ENCODE measurements at places on chromosomes 2 and 18.

DNA sequence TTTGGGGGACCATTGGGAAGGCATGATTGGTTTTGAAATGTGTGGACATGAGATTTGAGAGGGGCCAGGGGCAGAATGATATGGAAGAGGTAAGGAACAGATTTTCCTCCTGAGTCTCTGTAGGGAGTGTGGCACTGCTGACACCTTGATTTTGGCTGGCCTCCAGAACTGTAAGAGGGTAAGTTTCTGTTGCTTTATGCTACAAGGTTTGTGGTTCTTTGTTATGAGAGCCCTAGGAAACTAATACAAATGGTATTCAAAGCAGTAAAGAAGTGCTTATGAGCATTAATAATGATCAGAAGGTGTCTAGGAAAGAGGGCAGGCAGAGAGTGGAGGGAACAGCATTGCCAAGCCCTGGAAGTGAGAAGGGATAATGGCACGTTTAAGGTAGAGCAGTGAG, 574.3 kb upstream of the NXPH2 start:
- no peak for DNase-seq

GRCh38 chr2:147639891-147640290, 204.9 kb upstream of the ACVR2A start:
- no peak for DNase-seq

DNA sequence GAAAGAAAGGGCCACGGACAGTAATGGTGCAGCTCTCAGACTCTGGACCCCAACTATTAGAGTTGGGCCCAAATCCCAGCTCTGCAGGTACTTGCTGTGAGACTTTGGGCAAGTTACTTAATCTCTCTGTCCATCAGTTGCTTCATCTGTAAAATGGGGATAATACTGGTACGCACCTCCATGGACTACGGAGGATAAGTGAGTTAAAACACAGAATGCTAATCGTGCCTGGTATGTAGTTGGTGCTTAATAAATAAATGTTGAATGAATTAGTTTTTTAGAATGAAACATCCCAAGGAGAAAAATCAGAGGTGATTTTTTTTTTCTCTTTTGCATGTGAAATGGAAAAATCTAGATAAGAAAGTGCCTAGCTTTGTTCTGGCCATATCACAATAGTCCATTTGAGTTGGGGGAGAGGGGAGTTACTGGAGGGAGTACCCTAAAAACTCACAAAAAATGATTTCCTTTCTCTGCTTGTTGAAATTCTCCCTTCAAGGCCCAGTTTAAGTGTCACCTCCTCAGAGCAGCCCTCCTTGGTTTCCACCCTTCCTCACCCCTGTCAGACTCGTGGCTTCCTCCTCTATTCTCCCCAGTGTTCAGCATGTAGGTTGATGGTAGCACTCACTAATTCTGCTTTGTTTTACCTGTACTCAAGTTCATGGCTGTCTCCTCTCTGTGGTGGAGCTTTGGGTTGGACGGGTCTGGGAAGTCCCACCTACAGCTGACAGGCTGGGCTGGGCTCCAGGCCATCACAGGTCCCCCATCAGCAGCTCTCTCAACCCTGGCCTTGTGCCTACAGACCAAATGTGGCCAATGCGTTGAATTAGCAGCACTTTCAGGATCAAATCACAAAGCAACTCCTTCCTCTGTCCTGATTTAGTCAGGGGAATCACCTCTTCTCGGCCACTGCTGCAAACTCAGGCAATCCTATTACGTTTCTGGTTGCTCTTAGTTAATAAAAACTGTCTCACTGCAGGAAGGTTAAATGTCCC, 92.8 kb upstream of the TAF1B start:
- no peak for DNase-seq

DNA sequence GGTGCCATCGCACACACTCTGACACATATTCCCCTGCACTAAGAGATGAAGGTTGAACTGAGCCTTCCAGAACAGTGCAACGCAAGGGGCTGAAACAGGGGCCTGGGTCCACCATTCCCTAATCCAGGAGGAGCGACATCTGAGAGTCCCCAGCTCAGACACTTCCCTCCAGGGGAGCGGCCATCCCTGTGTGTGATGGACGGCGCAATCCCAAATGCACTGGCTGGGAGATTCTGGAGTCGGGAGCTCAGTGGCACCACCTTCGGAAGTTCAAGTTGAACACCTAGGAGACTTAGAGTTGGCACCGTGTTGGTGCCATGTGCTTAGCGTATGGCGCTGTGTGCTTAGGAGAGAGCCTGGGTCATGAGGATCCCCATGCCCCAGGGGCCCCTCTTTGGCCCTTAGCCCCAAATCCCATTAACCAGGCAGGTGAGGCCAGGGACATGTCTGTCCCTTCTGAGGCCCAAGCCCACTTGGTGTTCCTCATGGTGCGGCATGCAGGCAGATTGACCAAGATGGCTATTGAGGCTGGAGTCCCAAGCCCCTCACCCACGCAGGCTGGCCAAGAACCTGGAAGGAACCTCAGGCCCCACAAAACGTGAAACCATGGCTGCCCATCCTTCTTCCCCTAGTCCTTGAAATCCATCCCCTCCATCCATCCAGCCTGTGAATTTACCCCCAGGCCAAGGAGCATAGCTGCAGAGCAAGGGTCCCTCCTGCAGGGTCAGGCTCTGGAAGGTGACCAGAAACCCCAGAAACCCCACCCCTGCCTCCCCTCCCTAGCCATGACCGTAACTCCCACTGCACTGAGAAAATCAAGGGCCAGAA, 114.1 kb upstream of the OTOS start:
- no peak for DNase-seq
